ENCODE measurements at places on chromosomes 16 and 17.

GRCh38 chr17:74822335-74822938, 37.2 kb downstream of the GRIN2C start:
- no peak for DNase-seq

DNA sequence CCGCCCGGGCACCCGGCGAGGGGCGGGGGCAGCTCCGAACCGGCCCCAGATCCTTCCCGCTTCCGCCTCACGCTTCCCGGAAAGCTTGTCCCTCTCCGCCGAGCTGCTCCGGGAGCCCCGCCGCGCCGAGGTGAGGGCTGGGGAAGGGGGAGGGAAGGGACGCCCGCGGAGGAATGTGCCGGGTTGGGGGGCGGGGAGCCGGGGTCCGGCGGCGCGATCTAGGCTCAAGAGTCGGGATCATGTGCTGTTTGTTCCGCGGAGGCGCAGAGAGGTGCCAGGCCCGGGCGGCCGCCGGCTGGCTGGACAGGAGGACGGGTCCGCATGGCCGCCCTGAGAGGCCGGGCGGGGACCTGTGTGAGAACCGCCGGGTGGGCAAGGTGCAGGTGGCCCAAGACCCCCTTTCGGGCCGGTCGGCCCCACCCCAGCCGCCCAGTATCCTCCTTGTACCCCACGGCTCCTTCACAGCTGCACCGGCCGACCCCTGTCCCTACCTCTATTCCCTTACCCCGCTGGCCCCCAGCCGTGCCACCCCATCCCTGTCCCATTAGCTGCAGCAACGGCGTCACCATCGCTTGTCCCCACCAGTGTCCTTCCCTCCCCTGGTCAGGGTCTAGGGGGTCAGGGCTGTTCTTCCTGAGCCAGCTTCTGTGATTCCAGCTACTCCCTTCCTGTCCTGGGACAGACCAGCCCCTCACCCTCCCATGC, 429 bp downstream of the KIF1C start:
- DNase-seq = no peak

- no peak for DNase-seq
Measured at GRCh38 chr17:30969989-30970830, 629 bp upstream of the RNF135 start.

DNA sequence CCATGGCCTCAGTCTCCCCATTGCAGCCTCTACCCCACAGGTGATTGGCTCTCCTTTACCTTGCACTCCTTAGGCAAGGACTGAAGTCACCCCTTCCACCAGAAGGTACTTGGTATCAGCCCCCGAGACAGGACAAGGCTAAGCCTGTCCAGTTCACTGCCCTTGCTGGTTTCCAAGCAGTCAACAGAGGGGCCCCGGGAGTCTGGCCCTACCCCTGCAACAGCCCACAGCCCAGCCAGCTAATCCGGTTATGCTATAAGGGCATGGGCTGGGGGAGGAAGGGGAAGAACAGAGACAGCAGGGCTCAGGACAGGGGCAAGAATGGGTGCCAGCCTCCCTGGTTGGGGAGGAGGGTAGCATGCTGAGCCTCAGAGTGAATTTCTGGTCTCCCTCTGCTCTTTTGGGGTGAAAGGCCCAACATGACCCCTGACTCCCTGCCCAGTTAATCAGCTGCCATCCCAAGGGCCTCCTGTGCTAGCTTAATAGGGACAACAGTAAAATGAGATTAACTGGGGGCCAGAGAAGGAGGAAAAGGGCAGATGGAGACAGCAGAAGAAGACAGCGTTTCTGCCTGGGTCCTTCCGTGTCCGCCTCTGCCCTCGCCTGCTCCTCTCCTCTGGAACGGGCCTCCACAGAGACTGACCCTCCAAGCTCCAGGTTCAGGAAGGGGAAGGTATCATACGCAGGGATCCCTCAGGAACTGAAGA, 10.7 kb downstream of the DLG4 start:
- DNase-seq = no peak

DNA sequence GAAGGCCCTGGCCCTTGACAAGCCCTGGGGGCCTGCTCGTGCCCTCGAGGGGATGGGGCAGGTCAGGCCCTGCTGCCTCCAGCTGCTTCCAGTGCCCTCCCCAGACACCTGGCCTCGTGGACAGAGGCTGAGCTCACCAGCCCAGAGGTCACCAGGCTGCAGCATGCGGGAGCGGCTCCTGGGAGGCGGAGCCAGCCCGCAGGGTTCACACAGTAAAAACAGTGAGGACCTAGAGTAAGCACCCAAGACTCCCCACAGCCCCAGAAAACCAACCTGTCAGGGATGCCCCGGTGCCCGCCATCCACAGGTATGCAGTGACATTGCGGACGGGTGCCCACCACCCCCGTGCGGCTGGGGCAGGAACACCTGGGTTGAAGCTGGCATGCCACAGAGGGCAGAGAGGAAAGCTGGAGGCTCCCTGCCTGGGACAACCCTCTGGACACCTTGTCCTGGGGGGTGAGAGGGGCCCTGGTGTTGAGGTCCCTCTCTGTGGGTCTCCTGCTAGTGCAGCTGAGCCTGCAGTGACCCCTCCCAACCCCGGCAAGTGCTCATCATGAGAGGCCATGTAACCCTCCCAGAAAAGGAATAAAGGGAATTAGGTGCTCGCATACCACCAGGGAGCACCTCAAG, 62.1 kb downstream of the LMF1 start:
- no peak for DNase-seq

GRCh38 chr17:2202996-2203575, 100.5 kb downstream of the SMG6 start:
- DNase-seq = no peak

- no peak for DNase-seq
Measured at GRCh38 chr16:49574826-49575225, 201.2 kb downstream of the C16orf78 start.

DNA sequence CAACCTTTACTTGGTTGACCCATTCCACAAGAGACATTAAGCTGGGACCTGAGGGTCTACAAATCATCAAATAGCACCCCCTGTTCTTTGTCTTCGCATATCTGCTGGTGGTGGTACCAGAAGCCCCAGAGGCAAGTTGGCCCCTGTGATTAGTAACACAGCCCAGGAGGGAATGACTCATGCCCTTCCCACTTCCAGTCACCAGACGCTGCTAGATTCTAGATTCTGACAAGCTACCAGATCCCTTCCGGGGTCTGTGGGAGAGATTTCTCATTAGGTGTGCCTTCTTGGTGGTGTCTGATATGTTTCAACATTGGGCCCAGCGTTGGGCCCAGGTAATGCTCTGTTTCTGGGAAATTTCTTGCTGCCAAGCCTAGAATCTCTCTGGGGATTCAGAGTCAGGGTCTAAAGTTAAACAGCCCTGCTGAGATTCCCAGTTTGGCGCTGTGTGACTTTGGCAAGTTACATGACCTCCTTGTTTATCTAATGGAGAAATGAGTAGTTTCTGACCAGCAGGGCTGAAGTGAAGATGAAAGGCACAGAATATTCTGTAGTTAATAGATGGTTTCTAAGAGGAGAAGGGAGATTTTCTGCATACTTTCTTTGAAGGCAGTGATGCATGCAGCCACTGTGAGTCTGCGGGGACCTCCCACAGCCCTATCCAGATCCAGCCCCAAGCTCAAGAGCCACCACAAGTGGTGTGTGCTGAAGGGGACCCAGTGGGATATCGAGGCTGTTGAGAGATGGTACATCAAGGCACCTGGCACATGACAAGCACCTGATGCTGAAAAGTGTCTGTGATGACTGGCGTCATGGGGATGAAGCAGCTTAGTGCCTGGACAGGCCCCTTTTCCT, 3.9 kb downstream of the TRPV2 start:
- no peak for DNase-seq

DNA sequence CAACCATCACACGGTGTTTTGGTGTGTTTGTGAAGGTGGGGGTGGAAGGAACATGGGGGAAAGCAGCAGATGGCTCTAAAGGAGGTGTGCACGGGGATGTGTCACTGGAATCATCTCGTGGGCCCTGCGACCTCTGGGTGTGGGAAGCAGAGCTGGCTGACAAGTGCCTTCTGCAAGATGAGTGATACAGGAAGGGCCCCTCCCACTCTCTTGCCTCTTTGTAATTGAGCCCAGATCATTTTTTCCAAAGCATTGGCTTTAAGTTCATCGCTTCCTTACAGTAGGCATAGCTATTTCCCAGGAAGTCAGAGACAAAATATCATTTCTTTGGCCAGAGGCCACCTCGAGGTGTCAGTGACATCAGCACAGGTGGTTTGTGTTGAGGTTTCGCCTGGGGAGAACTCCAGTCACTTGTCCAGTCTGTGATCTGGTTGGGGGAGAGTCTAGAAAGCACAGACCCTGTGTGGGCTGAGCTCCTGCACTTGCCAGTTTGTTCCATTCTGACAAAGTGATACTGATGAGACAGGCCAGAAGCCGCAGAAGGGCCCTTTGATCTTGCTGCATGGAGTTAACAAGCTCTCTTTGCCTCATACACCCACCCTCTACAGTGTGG, 20.6 kb upstream of the SNTB2 start:
- DNase-seq = peak; percentile 55

GRCh38 chr17:80794281-80795089, 197.2 kb upstream of the CHMP6 start:
- DNase-seq = no peak

- DNase-seq = no peak
Measured at GRCh38 chr16:78476615-78477014, 377.2 kb downstream of the WWOX start.

GRCh38 chr16:86682219-86682904, 104.0 kb downstream of the FOXL1 start:
- DNase-seq = no peak

- no peak for DNase-seq
Measured at GRCh38 chr16:50999181-50999580, 151.9 kb downstream of the SALL1 start.

DNA sequence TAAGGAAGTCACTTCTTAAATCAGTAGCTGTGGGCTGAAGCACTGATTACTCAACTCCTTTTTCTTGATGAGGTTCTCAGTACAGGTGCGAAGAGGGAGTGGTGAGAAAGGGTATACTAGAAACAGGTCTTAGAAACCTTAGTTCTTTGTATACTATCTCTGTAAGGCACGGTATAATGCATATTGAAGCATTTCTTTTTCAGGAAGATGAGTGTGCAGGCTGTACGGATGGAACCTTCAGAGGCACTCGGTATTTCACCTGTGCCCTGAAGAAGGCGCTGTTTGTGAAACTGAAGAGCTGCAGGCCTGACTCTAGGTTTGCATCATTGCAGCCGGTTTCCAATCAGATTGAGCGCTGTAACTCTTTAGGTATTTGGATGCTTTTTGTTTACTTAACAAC, 39.2 kb downstream of the CYLD start:
- no peak for DNase-seq

- DNase-seq = peak; percentile 92
Measured at GRCh38 chr16:30628628-30629540, 18.7 kb upstream of the ZNF689 start.

DNA sequence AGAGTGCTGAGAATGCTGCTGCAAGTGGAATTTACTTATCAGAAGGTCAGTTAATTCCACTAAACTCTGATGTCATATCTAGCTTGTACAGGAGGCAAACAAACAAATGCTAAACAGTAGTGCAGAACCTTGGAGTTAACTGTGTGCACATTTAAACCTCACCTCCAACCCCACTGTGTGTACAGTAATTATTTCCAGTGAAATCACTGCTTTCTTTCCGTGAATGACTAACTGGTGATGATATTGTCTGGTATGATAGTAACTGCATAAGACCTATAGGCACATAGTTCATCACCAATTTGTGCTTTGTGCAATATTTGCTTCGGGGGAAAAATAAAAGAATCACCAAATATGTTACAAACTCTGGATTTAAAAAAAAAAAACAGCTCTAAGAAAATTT, 492.5 kb upstream of the HSBP1 start:
- DNase-seq = no peak

- DNase-seq = no peak
Measured at GRCh38 chr17:9151091-9151490, 129.8 kb downstream of the NTN1 start.

GRCh38 chr17:40450175-40450574, 6.9 kb downstream of the IGFBP4 start:
- DNase-seq = no peak

DNA sequence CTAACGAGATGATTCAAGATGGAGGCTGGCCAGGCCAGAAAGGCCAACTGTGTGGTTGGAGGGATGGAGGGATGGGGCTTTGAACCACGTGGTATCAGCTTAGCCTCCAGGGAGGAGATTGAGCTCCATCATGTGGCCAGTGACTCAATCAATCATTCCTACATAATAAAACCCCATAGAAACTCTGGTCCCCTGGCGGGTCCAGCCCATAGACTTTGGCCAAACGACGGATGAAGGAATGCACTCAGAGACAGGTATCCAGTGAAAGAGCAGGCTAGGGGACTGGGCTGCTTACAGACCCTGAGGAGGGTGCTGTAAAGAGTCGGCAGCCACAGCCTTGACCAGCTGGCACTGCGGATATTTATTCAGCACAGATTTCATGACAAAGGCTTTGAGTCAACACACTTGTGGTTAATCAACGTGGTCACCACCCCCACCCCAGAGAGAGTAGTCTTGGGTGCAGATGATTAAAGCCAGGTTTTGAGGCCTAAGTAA, 308.7 kb upstream of the TNRC6C start:
- no peak for DNase-seq

DNA sequence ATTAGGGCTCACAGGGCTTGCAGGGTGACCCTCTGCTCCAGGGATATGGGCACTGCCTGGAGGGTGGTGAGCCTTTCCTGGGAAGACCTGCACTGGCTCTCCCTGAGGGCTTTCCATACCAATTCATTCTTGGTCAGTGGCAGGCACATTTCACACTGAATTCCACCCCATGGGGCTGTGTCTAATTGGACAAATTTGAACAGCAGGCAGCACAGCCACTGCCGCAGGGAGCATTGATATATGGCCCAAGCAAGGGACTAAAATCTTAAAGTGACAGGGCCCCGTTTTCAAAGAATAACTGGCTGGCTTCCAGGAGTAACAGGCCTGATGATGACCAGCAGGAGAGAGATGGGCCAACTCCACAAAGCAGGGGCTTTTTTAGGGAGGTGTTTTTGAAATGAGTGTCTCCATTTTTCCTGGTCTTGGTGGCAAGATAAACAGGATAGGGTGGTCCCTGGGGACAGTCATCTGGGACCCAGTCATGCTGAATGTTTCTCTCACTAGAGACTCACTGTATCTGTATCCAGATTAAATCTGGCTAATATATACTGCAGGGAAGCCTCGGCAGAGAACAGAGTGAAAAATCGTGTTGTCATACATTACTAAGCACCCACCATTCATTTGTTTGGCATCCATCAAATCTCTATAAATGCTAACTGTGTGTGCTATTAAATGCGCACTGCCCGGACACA, 74.1 kb upstream of the TBX2 start:
- no peak for DNase-seq

GRCh38 chr17:19417611-19418010, 6.6 kb downstream of the RNF112 start:
- no peak for DNase-seq

All from stimulated activated CD4-positive, alpha-beta T cell treated with anti-CD3 and anti-CD28 coated beads, TNF-alpha, amount 100 ng/mL, for 24 hours (primary cell).